ENCODE measurements at places on chromosomes 4 and X.

GRCh38 chrX:38318196-38318595 lies 9.1 kb downstream of the RPGR start:
- DNase-seq: no peak

- DNase-seq: no peak
Observed at GRCh38 chr4:40506066-40506465, 123.6 kb downstream of the RBM47 start.

DNA sequence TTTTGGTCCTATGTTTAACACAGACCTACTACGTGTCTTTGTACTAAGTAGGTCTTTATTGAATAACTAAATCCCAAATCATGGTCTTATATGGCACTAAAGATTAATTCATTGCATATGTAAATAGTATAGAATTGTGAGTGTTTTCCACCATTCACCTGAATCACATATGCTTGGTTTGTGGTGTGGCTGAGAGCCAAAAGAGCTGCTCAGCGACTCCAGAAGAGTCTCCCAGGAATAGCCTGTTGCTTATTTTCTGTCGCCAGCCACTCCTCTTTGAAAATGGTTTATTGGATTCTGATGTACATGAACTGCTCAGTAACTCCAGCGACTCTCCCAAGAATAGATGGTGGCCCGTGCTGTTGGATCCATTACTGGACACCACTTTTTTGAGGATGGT lies 184.5 kb downstream of the CLCN4 start:
- DNase-seq: no peak

DNA sequence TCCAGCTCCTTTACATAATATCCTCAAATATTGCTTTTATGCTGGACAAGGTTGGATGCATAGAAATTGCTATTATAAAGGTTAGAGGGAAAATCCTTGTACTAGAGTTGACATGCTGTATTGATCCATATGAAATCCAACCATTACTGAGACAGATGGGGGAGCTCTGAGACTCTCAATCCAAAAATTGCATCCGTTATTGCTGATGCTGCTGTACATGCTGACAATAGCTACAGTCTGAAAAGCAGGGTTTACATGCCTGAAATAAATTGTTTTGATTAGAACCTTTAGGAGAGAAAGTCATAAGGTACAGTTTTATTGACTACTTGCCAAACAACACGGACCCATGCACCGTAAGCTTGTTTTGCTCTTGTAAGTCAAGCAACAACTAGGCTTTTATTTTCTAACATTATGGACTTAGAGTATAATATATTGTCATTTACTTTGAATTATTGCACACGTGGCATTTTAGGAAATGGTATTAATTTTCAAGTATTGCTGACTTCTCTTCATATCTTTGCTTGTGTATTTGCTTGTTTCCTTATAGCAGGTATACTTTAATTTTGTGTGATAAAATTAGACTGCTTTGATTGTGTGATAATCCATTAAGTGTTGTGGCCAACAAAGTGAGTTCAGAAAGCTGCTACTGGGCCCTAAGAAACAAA lies 1365.2 kb downstream of the STIM2 start:
- DNase-seq: no peak

DNA sequence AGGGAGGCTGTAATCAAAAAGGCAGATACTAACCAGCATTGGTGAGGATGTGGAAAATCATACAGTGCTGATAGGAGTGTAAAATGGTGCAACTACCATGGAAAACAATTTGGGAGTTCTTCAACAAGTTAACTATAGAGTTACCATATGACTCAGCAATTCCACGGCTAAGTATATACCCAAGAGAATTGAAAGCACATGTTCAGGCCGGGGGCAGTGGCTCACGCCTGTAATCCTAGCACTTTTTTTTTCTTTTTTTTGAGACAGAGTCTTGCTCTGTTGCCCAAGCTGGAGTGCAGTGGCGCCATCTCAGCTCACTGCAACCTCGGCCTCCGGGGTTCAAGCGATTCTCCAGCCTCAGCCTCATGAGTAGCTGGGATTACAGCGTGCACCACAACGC lies 15.0 kb upstream of the CD99L2 start:
- peak; percentile 52 for DNase-seq

DNA sequence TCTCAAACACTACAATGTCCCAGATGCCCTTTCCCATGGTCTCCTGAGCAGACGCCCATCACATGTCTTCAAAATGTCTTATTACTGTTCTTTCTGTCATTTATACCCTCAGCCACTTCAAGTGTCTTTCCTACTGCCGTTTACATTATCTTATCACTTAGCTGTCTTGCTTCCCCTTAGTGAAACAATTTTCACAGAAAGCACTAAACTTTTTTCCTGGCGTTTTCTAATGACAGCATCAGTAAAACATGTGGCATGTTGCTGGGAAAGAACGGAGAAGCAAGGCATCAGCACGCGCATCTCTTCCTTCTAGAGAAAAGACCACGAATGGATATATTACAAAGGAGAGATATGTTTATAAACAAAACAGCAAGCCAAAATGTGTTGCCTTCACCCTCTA lies 189.7 kb upstream of the SLIT2 start:
- DNase-seq: no peak

- DNase-seq: no peak
Observed at GRCh38 chrX:131778269-131779218, 234.7 kb downstream of the OR13H1 start.

GRCh38 chr4:16133406-16133805 lies 49.6 kb upstream of the PROM1 start:
- DNase-seq: no peak

DNA sequence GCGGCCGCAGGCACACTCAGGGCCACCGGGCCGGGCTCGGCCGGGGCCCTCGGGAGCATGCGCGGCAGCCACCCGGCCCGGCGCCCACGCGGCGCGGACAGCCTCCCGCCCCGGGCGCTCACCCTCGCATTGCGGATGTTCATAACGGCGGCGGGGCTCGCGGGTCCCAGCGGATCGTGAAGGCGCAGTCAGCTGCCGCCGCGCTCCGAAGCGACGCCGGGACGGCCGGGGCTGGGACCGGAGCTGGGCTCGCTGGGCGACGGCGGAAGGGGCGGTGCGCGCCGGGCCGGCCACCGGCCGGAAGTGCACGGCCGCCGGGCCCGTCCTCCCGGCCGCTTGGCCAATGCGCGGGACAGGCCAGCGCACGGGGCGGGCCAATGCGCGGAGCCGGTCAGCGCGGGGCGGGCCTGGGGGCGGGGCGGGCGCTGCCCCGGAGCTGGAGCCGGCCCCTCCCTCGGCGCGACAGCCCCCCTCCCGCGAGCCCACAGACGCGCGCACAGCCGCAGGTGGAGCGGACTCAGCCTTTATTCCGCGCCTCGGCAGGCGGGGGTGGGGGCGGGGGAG lies at the start of gene NAA10:
TSS of gene NAA10 (minus strand) at position 276 of the 564 bp plus-strand sequence. CDS start at position 143, 133 bp downstream.
- no peak for DNase-seq

- DNase-seq: no peak
Observed at GRCh38 chr4:148344352-148344751, 97.9 kb downstream of the NR3C2 start.

GRCh38 chr4:123291329-123291728 lies 105.3 kb upstream of the SPRY1 start:
- no peak for DNase-seq

- DNase-seq: no peak
Observed at GRCh38 chrX:1430451-1430850, 22.3 kb downstream of the ASMTL start.

GRCh38 chrX:105098812-105099211 lies 121.7 kb downstream of the TEX13A start:
- no peak for DNase-seq

DNA sequence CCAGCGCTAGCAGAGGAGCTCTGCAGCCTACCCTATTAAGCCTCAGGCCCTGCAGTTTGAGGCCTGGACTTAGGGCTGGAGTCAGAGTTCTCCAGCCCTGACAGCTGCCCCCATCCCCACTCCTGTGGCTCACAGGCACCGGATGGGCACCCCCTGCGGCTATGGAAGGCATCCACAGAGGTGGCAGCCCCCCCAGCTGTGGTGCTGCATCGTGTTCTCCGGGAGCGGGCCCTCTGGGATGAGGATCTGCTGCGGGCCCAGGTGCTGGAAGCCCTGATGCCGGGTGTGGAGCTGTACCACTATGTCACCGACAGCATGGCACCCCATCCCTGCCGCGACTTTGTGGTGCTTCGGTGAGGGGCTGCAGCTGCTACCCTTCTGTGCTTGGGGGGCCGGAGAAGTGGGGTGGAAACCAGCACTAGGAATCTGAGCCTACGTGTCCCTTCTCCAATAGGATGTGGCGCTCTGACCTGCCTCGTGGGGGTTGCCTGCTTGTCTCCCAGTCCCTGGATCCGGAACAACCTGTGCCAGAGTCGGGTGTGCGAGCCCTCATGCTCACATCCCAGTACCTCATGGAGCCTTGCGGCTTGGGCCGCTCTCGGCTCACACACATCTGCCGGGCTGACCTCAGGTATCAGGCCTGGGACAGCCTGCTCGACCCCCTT lies 76.2 kb downstream of the STARD8 start:
- no peak for DNase-seq

GRCh38 chr4:184848510-184848909 lies 22.7 kb upstream of the ACSL1 start:
- no peak for DNase-seq

DNA sequence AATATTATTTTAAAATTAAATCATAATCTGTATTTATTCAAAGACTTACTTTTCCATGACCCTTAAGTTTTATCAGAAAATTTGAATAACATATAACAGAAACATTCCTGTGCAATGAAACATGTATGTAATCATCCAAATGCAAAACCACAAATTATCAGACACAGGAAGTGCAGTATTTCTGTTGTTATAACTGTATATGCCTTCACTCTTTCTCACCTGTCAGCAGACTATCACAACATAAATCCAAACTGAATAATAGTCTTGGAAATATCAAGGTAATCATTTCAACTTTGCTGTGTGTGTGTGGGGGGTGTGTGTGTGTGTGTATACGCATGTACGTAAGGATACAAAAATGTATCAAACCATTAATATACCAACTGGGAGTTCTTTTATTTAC lies 285.9 kb downstream of the SLC7A11 start:
- DNase-seq: peak; percentile 15

DNA sequence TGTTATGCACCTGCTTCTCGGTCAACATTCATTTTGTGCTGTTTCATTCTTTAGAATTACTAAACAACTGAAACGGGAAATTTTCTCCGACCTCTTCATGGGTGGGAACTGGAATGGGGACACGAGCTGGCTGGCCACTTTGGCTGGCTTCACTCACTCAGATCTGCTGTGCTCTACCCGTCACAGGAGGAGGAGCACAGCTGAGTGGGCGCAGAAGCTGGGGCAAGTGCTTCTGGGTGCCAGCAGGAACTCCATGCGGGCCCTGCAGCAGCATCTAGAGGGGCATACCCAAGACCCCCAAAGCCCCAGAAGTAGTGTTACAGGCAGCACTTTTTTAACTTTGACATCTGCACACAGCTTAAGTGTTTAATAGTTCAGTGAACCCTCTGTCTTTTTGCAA lies 109.6 kb downstream of the TMEM144 start:
- DNase-seq: no peak

DNA sequence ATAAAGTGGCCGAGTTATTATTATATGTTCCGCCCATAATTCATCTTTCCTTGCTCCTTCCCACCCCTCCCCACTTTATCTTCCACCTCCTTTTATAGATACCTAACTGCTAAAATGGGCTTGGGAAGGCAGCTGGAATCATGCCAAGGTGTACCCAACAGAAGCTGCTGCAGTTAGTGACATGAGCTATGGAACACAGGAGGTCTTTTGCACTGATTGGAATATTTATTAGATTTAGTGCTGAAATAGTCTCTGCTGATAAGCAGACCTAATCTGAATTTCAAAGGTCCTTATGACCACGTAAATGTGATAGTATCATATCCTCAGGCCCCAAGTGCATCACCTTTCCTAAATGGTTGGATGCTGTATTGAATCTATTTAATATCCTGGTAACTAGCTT lies 64.9 kb downstream of the HMGB2 start:
- DNase-seq: no peak

- DNase-seq: no peak
Observed at GRCh38 chrX:130606425-130606824, 204.6 kb downstream of the RBMX2 start.

- DNase-seq: no peak
Observed at GRCh38 chr4:52172166-52172565, 121.1 kb downstream of the SPATA18 start.

DNA sequence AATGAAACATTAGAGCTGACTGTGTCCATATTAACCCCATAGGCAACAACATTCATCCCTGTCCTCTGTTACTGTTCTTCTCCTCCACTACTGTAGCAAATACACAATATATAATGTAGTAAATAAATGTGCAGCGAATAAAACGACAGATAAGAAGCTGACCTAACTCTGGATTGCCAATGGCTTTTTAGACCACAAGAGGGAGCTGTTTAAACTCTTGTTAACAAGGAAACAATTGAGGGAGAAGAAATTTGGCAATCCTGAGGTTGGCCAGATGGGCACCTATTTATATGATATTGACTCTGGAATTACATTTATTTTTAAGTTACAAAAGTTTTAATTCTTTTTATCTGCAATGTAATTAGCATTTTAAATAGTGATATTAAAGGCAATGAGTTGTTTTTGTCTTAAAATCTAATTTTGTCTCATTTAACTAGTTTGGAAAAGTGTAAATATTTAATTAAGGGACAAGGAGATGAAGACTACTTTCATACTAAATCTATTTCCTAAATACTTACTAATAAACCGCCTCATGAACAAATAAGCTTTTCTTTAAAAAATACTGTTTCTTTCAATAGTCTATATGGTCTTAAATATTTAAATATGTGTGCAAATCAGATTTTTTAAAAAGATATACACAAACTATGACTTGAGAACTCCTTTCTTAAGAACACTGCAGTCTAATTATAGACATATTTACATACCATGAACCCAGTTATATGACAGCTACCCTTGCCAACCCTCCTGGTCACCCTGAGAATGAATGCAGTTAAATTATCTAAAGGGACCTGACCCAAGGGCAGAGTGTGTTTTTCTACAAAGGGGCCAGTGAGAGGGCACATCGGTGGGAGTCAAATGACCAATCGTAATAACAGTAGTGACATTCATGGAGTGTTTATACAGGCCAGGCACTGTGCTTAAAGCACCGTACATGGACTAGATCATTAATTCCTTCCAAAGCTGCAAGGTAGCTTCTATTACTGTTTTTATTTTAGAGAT lies 52.9 kb upstream of the HPF1 start:
- peak; percentile 60 for DNase-seq

- DNase-seq: no peak
Observed at GRCh38 chrX:48695925-48696300, 621 bp upstream of the SUV39H1 start.

- no peak for DNase-seq
Observed at GRCh38 chrX:39787999-39788398, 309.8 kb downstream of the BCOR start.

DNA sequence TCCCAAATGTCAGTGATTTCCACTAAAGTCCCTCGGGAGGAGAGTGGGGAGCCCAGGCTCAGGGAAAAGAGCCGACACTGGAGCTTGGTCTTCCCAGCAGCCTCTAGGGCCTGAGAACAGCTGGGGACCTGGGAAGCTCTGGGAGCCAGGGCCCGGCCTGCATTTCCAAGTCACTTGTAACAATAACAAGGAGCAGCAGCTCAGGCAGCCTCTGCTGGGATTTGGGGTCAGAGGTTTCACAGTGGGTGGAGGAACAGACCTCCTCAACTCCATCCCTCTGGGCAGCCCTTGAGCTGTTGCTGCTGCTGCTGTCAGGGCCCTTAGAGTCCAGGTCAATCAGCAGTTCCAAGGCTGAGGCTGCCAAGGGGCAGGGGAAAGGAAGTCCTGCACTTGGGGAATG lies 11.1 kb downstream of the STARD8 start:
- no peak for DNase-seq

Data from fibroblast of skin of left quadriceps (primary cell).